RWPE2 (cell line): ENCODE measurements at places on chromosomes 6 and 20.
A peak's percentile ranks its signal among the peaks of the same experiment; 100 is the strongest.

DNA sequence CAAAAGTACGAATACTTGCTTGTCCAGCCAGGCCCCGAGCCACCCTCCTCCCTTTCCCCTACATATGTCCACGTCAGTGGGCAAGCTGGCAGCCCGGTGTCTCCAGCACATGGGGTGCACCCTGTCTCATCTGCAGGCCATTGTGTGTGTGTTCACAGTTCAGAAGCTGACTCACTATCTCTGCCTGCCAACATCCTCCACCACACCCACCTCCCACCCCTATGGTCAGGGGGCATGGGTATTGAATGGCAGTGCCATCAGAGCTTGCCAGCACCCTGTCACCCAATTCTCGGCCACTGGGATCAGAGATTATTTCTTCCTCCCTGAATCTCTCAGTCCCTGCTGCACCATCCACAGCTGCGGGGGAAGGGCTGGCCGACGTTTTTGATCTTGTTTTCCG, 195.7 kb downstream of the FARS2 start:
- DNase-seq: no peak

- DNase-seq: no peak
Observed at GRCh38 chr20:19809505-19809904, 51.4 kb downstream of the RIN2 start.

- DNase-seq: no peak
Observed at GRCh38 chr6:12869816-12870432, 153.4 kb downstream of the PHACTR1 start.

- no peak for DNase-seq
Observed at GRCh38 chr6:13190376-13190775, 138.0 kb downstream of the TBC1D7 start.

DNA sequence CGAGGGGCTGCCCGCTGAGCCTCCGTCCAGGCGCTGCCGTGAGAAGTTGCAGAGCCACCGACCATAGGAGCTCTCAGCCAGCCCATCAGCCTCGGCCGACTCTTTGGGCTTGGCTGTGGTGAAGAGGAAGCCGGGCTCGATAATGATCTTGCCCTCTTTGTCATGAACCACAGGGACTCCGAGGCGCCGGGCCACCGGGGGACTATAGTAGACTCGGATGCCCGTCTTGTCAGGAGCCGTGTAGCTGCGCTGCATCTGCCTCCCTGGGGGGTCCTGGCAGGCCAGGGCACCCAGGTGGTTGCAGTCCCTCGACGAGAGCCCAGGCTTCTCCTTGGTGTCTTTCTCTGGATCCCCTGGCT, 20.5 kb upstream of the DSN1 start:
- peak; percentile 89 for DNase-seq

GRCh38 chr6:154071236-154071635, 32.2 kb downstream of the OPRM1 start:
- DNase-seq: no peak

DNA sequence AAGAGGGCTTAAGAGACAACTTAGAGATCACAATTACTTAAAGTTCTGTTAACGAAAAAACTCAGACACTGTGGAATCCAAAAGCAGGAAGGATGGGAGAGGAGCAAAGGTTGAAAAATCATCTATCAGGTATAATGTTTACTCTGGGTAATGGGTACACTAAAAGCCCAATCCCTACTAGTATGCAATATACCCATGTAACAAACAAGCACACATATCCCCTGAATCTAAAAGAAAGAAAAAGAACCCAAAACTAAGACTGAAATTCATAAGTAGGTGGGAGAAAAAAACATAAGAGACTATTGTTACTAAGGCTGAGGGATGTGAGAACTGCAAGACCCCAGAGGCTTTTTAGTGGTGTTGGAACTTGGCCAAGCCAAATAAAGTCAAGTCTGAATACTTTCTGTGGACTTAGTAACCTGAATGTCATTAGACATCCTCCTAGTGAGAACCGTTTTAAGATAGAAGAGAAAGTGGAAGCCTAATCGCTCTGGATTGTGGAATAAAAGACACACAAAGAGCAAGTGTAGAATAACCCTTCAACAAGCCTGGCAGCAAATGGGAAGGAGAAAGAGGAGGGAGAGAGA, 189.4 kb upstream of the RNF217 start:
- no peak for DNase-seq

DNA sequence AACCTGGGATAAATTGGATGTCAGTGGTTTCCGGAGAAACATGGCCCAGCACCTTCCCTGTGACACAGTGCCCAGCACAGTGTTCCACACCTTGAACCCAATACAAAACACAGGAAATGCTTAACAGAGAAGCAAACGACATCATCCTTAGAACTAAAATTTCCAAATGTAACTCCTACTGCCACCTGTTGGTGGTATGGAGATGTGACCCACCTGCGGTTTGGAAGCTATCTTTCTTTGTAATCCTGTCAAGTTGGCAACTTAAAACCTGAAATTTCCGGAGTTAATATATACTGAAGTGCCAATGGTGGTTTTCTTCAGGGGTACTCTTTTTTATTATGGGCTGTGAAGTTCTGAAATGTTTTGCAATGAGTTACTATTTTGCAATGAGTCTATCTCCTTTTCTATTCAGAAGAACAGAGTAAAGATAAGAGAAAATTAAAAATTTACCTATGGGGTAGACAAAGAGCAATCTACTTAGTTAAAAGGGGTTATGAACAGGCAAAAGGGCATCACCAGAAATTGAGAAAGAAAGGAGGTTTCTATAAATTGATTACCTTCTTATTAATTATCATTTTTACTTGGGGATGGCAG, 658.8 kb downstream of the PTPRT start:
- no peak for DNase-seq

GRCh38 chr6:35058865-35059522, 82.1 kb downstream of the TCP11 start:
- DNase-seq: no peak

GRCh38 chr20:52972965-52973819, 1.0 kb downstream of the TSHZ2 start:
- peak; percentile 78 for DNase-seq

DNA sequence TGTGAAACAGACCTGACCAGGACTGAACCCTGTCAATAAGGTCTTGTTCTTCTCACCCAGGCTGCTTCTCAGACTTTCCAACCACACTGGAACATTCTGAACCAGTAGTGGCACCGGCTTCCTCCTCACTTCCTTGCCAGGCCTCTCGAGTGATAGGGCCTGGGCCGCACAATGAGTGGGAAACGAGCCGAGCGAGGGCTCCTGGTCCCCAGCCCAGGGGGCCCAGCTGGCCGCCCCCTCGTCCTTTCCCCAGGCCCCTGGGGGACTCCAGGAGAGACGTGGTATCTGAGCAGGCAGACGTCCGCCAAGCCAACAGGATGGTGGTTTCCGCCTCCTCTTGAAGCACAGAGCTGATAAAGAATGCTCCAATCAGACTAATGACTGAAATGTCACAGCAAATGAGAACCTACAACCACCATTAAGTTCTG, 117.9 kb downstream of the GMDS start:
- no peak for DNase-seq

DNA sequence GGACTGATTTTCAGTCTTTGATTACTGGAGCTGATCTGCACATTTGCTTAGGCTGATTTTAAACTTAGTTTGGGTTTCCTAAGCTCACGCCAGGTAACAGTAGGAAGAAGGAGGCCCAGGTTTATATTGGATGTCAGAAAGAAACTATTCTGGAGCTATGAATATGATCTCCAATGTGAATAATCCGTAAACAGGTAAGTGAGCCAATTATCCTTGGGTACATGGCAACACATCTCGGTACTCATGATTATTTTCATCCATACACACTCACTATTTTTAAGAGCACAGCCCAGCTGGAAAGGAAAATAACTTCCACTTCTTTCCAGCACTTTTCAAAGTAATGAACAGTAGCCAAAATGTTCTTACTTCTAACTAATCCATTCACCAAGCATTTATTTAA, 7.0 kb downstream of the ATXN1 start:
- DNase-seq: no peak

GRCh38 chr6:80622641-80623040, 516.2 kb downstream of the BCKDHB start:
- DNase-seq: no peak

DNA sequence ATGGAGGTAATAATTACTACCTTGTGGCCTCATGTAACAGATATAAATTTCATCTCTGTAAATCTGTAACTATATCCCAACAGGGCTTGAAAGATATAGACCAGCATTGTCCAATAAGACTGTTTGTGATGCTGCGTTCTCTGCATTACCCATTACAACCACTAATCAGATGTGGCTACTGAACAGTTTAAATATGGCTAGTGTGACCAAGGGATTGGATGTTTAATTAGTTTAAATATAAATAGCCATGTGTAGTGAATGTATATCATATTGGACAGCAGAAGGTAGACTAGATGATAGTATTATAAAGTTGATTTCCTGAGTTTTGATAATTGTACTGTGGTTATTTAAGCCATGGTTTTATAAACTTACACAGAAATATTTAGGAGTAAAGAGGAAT, 27.8 kb upstream of the JAG1 start:
- DNase-seq: no peak

DNA sequence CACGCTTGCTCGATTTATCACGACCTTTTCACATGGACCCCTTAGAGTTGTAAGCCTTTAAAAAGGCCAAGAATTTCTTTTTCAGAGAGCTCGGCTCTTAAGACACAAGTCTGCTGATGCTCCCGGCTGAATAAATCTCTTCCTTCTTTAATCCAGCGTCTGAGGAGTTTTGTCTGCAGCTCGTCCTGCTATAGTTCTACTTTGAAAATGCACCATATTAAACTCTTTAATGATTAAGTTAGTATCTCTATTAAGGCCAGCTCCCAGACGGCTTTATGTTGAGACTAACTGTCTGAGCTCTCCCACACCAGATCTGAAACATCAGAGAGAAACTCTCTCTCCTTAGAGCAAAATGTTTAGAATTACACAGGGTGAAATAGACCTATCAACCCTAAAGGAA, 18.0 kb upstream of the GSTA3 start:
- no peak for DNase-seq

DNA sequence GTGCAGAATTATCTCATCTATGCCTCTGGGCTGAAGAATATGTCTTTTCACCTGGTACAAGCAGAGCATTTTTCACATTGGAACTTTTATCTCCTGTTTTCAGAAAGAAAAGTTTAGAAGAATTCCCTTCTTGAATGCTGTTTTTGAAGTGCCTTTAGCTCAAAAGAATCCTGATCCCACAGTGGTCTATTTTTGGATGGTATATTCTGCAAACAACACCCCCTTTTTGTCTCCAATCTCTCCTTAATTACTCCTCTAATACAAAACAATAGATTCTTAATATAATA, 57.7 kb upstream of the HFE start:
- DNase-seq: no peak

- no peak for DNase-seq
Observed at GRCh38 chr20:10020937-10021336, 13.8 kb upstream of the ANKEF1 start.

DNA sequence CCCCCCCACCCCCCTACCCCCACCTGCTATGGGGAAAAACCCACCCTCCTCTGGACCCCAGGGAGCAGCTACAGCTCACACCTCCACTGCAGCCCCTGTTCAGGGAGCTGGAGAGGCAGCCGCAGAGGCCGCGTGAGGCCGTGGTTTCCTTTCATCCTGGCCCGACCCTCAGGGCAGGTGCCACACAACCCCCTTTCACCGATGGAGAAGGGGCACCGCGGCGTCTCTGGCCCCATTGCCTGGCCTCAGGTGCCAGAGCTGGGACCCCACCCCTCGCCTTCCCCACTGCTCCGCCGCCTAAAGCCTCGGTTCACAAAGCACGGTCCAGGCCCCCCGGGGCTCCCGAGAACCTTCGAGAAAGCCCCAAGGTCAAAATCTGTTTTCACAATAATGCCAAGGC, 11.8 kb upstream of the KCNQ2 start:
- no peak for DNase-seq

GRCh38 chr6:89895276-89895874, 1.1 kb downstream of the GJA10 start:
- no peak for DNase-seq

- no peak for DNase-seq
Observed at GRCh38 chr20:53129563-53129962, 157.4 kb downstream of the TSHZ2 start.

DNA sequence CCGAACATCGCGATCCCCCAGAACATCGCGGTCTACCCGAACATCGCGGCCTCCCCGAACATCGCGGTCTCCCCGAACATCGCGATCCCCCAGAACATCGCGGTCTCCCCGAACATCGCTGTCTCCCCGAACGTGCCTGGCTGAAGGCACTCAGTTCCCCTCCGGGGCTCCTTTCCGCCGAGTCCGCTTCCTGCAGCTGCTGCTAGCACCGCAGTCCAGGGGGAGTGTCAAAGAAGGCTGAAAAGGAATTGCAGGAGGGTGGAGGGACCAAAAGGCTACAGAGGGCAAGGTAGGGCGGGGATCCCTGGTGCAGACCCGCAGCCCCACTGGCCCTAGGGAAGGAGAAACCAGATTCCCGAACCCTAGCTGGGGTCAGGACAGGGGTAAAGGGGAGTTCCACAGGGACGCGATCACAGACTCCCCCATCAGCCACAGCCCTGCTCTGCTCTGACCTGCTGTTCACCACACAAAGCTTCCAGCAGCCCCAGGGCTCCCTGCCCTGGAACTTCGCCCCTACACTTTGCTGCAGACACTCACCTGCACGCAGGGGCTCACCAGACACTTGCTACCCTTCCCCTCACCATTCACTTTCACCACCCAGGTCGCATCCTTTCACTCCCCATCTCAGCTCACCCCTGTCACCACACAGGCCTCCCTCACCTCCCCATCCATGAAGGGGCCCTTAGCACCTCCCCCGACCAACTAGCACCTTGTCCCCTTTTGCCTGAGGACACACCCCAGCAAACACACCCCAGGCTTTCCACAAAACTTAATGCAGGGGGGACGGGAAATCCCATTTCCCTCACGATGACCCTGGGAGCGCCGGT, 1.7 kb downstream of the ULBP1 start:
- DNase-seq: no peak

- peak; percentile 61 for DNase-seq
Observed at GRCh38 chr20:59802471-59803221, 130.8 kb downstream of the SYCP2 start.
